ENCODE measurements at places on chromosomes 11 and 22.

DNA sequence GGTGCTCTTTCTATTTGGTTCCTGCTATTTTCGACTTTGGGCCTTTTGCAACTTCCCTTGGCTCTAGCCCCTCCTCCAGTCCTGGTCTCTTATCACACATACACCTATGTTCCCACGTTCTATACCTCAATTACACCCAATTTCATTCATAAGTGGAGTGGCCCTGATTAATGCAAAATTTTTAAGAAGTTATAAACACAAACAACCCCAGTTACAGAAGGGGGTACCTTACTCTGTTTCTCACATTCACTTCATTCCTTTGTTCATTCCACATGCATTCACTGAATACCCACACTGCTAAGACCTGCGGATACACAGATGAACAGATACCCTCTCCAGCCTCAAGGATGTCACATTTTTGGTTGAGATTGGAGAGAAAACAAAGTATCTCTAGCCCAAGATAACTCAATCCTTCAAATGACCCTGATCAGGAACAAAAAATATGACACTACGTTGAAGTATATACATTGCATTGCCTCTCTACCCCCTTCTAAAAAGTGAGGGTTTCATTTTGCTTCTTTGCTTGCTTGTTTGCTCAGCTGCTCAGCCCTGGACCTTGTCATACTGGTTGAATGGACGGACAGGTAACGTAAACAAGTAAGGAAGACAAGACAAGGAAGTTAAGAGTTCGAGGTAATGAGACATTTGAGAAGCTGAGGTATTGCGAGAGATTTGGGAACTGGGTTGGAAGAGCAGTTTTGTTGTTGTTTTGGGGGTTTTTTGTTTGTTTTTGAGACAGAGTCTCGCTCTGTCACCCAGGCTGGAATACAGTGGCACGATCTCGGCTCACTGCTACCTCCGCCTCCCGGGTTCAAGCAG is 3.6 kb upstream of the VPS37C start:
- no peak for DNase-seq

DNA sequence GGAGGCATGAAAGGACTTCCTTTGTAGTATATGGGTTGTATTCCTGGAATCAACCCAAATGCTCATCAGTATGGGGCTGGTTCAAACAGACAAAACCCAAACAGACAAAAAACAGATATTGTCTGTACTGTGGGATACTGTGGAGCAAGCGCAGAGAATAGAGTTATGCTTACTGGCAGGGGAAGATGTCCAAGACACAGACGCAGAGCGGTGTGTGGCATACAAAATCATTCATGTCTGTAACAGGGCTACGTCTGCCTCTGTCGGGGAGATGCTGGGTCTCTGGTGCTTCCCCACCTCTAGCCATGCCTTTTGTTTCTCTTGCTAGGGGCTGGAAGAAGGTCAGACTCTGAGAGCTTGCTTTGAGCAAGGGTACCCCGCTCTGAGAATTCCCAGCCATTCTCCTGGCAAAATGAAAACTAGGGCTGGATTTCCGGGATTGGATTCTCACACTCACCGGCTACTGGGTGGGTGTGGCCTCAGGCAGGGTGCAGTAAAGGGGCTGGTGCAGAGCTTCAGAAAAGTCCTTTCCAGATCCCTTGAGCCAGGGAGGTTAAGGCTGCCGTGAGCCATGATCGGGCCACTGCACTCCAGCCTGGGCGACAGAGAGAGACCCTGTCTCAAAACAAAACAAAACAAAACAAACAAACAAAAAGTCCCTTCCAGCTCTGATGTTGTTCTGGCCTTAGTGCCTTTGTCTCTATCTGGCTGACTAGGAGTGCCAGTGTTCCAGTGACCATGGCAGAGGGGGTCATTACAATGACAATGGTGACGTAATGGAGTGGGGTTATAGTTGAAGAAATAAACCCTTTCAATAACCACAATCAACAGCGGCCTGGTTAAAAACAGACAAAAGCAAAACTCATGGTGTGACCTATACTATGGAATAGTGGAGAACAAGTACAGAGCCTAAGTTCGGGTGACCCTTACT is 2.9 kb upstream of the ABCC8 start:
- DNase-seq = no peak

DNA sequence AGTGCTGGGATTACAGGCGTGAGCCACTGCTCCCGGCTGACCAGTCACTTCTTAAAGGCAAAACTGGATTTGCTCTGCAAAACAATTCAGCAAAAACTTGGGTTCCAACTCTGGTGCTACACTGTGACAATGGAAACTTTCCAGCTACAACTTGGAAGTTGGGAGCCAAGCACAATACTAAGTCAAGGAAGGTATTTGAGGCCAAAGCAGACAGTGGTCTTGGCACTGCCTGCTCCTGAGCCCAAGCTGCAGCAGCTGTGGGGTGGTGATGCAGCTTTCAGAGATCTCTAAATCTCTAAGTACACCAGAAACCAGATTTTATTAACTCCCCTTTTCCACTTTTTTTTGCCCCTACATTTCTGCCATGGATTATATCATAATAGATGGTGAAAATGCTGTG is 17.5 kb downstream of the ADM start:
- no peak for DNase-seq

GRCh38 chr22:27475548-27475897 is 326.0 kb downstream of the MN1 start:
- no peak for DNase-seq

GRCh38 chr11:71242391-71242790 is 10.0 kb downstream of the SHANK2 start:
- no peak for DNase-seq

DNA sequence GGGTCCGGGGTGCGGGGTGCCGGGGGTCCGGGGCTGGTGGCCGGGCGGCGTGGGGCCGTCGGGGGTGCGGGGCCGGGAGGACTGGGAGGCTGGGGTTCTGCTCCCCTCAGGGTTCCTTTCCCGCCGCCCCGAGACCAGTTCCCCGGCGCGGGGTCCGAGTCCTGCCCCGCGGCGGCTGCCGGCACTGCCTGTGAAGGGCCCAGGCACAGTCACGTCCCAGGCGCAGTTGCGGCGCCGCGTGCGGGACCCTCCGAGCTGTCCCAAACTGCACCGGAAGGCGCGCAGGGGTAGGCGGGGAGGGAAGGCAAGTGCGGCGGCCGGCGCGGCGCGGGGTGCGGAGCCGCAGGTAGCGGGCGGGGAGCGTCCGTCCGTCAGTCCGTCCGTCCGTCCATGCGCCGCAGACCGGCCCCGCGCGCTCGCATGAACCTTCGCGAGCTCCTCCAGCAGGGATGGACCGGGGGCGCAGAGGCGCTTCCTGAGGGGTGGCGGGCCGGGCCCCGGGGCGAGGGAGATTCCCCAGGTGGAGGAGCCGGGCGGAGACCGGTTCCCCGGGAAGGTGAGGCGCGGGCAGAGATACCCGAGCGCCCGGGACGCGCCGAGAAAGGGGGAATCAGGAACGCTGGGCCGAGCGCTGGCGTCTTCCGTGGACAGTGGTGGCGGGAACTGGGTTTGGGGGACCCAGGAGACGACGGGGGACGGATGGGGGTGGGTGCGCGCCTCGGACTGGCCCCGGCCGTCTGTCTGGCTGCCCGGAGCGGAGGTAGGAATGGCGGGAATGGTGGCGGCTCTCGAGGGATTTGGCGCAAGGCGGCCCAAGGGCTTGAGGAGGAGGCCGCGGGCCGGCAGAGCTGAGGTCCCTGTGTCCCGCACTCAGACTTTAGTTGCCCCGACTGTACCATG is 3.1 kb upstream of the ADORA2A start:
- DNase-seq = no peak

DNA sequence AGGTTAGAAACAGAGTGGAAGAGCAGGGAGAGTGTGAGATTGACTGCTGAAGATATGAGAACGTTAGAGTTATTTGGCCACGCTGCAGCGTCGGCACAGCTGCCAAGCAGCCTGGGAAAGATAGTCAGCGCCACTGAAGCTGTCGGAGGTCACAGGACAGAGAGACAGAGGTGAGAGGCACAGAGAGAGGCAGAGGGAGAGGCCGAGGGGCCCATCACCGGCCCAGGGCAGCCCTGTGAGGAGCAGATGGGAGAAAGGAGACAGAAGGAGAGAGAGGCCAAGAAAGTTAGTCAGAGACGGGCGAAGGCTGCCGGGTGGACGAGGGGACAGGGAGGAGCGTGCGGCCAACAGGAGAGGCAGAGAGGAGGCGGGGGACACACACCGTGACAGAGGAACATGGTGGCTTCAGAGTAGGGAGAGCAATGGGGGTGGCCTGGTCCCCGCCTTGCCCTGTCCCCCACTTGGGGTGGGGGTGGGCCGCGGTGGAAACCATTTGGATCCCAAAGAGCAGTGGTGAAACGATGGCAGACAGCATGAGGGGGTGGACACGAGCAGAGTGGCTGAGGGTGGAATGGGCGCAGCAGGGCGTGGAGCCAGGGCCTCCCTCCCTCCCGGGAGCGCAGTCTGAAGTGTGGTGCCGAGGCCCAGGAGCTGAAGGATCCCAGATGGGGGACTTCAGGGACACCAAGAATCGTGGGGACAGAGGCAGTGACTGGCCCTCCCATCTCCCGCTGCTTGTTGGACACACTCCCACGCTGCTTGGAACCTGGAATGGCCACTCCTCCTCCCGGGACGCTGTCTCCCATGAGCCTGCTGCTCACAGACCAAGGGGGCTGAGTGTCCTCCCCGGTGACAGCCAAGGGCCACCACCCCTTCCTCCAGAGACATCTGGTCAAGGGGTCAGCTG is 26.6 kb downstream of the LRRC10B start:
- DNase-seq = no peak

GRCh38 chr22:33579448-33580093 is 340.7 kb downstream of the LARGE1 start:
- DNase-seq = peak; percentile 68

- no peak for DNase-seq
Measured at GRCh38 chr11:10617551-10617950, 49.1 kb upstream of the LYVE1 start.

GRCh38 chr11:120424970-120425332 is 86.6 kb upstream of the GRIK4 start:
- no peak for DNase-seq

Measured in OCI-M1 (cell line).